Mammary epithelial cell (primary cell): ENCODE measurements at places on chromosomes 16 and 17. TPM values are rescaled to one million over a fixed set of nuclear protein-coding genes. Genes with fewer than 3 reads are reported as not detected.

Gene TMEM235
- not detected for polyA plus RNA-seq

Gene CEP295NL
- polyA plus RNA-seq, result not detected

Gene NPIPA2
- polyA plus RNA-seq, result not detected

Gene TNK1
- 17.4 TPM for polyA plus RNA-seq

Gene ITGAL
- not detected for polyA plus RNA-seq

Gene PLXDC1
- 0.09 TPM for polyA plus RNA-seq

Gene CBX4
- polyA plus RNA-seq, result 11.2 TPM

Gene TNFSF12
- polyA plus RNA-seq, result 2.1 TPM

Gene RPS15A
- 3,814 TPM for polyA plus RNA-seq

Gene CDH13
- polyA plus RNA-seq, result 130 TPM

Gene CRISPLD2
- 0.59 TPM for polyA plus RNA-seq

Gene SHBG
- polyA plus RNA-seq, result 0.27 TPM

Gene KRTAP2-2
- not detected for polyA plus RNA-seq

Gene GPR139
- not detected for polyA plus RNA-seq

Gene PITPNM3
- 8.2 TPM for polyA plus RNA-seq

Gene LPO
- polyA plus RNA-seq, result not detected

Gene HSF5
- not detected for polyA plus RNA-seq

Gene TBC1D3H
- not detected for polyA plus RNA-seq

Gene MEOX1
- polyA plus RNA-seq, result not detected

Gene APOH
- polyA plus RNA-seq, result not detected

Gene NUDT16L1
- polyA plus RNA-seq, result 34.3 TPM
